ENCODE measurements at places on chromosomes 2 and 18. TPM values are rescaled to one million over a fixed set of nuclear protein-coding genes. Genes with fewer than 3 reads are reported as not detected.

Gene AQP12B
- not detected for total RNA-seq

Gene HOXD13
- not detected for total RNA-seq

Gene ZNF516
- 16.3 TPM for total RNA-seq

Gene PFN4
- not detected for total RNA-seq

Gene POTEJ
- not detected for total RNA-seq

Gene DYSF
- total RNA-seq, result 4.3 TPM

Gene BOK
- 41.3 TPM for total RNA-seq

Gene LOXHD1
- total RNA-seq, result not detected

Gene AMER3
- total RNA-seq, result not detected

Gene ASTL
- not detected for total RNA-seq

Gene RAX
- not detected for total RNA-seq

Gene DSEL
- total RNA-seq, result 157 TPM

Gene RIT2
- not detected for total RNA-seq

Gene REG1B
- not detected for total RNA-seq

Gene TDRD15
- not detected for total RNA-seq

Gene LYPD6
- 0.59 TPM for total RNA-seq

Gene SCN9A
- 1.8 TPM for total RNA-seq

Gene KIAA2012
- total RNA-seq, result not detected

Gene CCDC102B
- total RNA-seq, result 9.4 TPM

Gene ANKRD62
- total RNA-seq, result not detected

Gene IL1RL1
- 0.29 TPM for total RNA-seq
